Heart left ventricle (tissue), 16 donors: ENCODE measurements at places on chromosomes 5 and 9.

- H3K27me3 ChIP-seq, result no peaks in the 10 kb centered on the region
- H3K4me1 ChIP-seq, result no peaks in the 10 kb centered on the region
- H3K27ac ChIP-seq, result no peak overlapping the region
- peaks cover 99% of the 10 kb centered on the region for H3K36me3 ChIP-seq
- no peak for DNase-seq
- H3K4me3 ChIP-seq, result no peak overlapping the region
These were observed 14.8 kb downstream of the ANXA1 start for GRCh38 chr9:73166468-73166867.

GRCh38 chr5:175616083-175616482 lies 41.8 kb upstream of the HRH2 start:
- no peaks in the 10 kb centered on the region for H3K36me3 ChIP-seq
- H3K4me3 ChIP-seq, result no peak overlapping the region

- peaks cover 3% of the 10 kb centered on the region for H3K4me1 ChIP-seq
- H3K27me3 ChIP-seq, result no peaks in the 10 kb centered on the region
- H3K4me3 ChIP-seq, result no peak overlapping the region
- H3K36me3 ChIP-seq, result no peaks in the 10 kb centered on the region
These were observed 275.0 kb downstream of the NR2F1-AS1 start for GRCh38 chr5:93305984-93306383.

DNA sequence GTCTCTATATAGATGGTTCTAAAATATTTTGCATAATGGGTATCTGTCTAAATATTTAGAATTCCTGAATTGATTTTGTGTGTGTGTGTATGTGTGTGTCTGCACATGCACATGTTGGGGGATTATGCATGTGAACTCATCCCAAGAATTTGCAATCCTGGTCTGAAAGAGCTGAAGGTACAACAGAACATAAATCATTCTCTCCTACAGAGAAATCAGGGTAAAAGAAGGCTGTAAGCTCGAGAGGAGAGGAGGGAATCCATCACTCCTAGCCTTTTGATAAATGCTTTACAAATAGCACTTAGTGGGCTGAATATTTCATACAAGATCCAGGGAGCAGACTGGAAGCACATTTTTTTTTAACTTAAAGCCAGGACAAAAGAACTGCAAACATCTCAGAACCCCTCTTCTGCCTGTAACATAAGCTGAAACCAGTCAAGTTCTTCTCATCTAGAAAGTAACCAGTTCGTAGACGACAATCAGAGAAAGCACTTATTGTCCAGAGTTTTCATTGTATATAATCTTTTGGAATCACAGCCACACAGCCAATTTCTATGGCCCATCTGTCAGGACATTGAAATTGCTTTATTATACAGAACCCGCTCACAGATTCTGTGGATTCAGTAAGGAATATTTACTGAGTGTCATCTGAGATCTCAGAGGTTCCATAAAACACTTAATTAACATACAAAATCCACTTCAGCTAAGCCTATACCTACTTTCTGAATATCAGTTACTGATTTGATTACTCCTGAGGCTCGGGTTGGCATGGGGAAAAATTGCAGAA lies 541.4 kb upstream of the ZNF462 start:
- no peak for DNase-seq
- H3K4me3 ChIP-seq, result no peak overlapping the region
- H3K36me3 ChIP-seq, result no peaks in the 10 kb centered on the region
- no peaks in the 10 kb centered on the region for H3K27me3 ChIP-seq

DNA sequence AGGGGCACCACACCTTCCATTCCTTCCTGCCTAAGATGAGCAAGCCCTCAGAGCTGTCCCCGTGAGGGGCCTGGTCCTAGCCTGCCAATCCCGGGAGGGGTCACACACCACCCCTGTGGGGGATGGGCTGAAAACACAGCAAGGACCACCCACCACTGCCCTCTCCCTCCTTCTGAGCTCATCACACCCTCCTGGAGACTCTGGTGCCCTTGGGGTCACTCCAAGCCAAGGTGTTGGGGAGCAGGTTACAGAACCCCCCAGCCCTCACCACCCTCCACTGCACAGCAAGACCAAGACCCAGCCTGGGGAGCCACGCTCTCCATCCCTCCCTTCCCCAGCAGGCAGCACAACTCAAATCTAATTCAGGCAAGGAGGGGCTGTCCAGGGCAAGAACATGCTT lies 60.5 kb upstream of the PPP1R26 start:
- no peak for DNase-seq
- H3K4me1 ChIP-seq, result no peaks in the 10 kb centered on the region
- no peaks in the 10 kb centered on the region for H3K27me3 ChIP-seq
- no peaks in the 10 kb centered on the region for H3K36me3 ChIP-seq

GRCh38 chr9:135588886-135589595 lies 27.5 kb downstream of the PAEP start:
- DNase-seq, result peak; percentile 55
- no peak overlapping the region for H3K4me3 ChIP-seq
- H3K27ac ChIP-seq, result no peak overlapping the region
- H3K27me3 ChIP-seq, result no peaks in the 10 kb centered on the region
- H3K4me1 ChIP-seq, result no peaks in the 10 kb centered on the region

DNA sequence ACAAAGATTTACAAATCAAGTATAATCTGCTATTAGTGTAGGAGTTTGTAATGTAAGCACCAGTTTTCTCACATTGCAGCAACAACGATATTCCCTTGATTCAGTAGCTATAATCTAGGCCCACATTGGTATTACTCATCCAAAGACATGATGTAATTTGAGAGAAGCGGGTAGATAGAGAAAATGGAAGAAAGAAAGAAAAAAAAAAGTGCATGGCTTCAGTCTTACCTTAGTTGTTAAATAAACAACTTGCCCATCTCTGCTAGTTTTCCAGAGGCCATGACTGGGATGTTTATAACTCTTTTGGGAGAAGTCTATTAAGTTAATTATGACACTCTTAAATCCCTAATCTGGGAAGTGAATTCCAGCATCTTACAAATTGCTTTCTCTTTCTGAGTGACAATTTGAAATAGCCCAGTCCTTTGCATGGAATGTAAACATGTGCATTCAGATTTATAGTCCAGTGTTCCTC lies 2.8 kb downstream of the MELK start:
- peaks cover 7% of the 10 kb centered on the region for H3K4me1 ChIP-seq
- no peaks in the 10 kb centered on the region for H3K36me3 ChIP-seq
- no peak for DNase-seq
- H3K4me3 ChIP-seq, result no peak overlapping the region
- H3K27me3 ChIP-seq, result no peaks in the 10 kb centered on the region

GRCh38 chr5:73764586-73764985 lies 138.6 kb downstream of the ARHGEF28 start:
- no peaks in the 10 kb centered on the region for H3K36me3 ChIP-seq
- H3K27me3 ChIP-seq, result no peaks in the 10 kb centered on the region
- no peak for DNase-seq
- H3K4me3 ChIP-seq, result no peak overlapping the region
- no peaks in the 10 kb centered on the region for H3K4me1 ChIP-seq

GRCh38 chr5:52884453-52884852 lies 96.7 kb downstream of the ITGA1 start:
- no peak overlapping the region for H3K27ac ChIP-seq
- DNase-seq, result no peak
- no peaks in the 10 kb centered on the region for H3K27me3 ChIP-seq
- no peak overlapping the region for H3K4me3 ChIP-seq
- H3K36me3 ChIP-seq, result no peaks in the 10 kb centered on the region

GRCh38 chr5:171318026-171318425 lies 9.0 kb downstream of the TLX3 start:
- no peak for DNase-seq
- no peak overlapping the region for H3K27ac ChIP-seq
- H3K27me3 ChIP-seq, result peaks cover 100% of the 10 kb centered on the region
- no peak overlapping the region for H3K4me3 ChIP-seq
- H3K4me1 ChIP-seq, result peaks cover 32% of the 10 kb centered on the region
- no peaks in the 10 kb centered on the region for H3K36me3 ChIP-seq

GRCh38 chr5:16090270-16090669 lies 89.3 kb downstream of the MARCHF11 start:
- no peaks in the 10 kb centered on the region for H3K27me3 ChIP-seq
- H3K27ac ChIP-seq, result no peak overlapping the region
- DNase-seq, result no peak

DNA sequence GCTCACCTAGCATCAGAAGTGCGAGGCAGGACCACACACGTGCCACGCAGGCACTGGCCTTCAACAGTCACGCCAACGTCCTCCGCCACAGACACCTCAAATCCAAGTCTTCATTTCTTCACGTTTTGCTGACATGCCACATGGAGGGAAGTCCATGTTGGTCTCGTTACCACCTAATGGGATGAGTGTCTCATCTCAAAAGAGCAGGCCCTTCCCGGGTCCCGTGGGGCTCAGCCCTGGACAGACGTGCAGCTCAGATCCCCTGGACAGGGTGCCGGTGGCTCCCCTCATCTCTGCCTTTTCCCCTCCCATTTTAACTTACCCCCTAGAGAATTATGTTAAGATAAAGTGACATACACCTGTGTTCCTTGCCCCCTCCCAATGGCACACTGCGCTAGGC lies 76.8 kb downstream of the MRPL36 start:
- no peak overlapping the region for H3K4me3 ChIP-seq
- H3K36me3 ChIP-seq, result no peaks in the 10 kb centered on the region
- peaks cover 6% of the 10 kb centered on the region for H3K27me3 ChIP-seq
- DNase-seq, result no peak
- no peak overlapping the region for H3K27ac ChIP-seq
